ENCODE measurements at places on chromosomes 12 and 14.

- no peak for DNase-seq
These were observed 4.3 kb upstream of the BRMS1L start for GRCh38 chr14:35821564-35822411.

GRCh38 chr12:103810111-103810510 lies 30.9 kb downstream of the NT5DC3 start:
- no peak for DNase-seq

- no peak for DNase-seq
These were observed 13.6 kb upstream of the AMN start for GRCh38 chr14:102908766-102909455.

GRCh38 chr12:88884600-88884999 lies 304.3 kb upstream of the KITLG start:
- DNase-seq, result no peak

GRCh38 chr12:90958347-90958746 lies 3.4 kb upstream of the CCER1 start:
- no peak for DNase-seq

DNA sequence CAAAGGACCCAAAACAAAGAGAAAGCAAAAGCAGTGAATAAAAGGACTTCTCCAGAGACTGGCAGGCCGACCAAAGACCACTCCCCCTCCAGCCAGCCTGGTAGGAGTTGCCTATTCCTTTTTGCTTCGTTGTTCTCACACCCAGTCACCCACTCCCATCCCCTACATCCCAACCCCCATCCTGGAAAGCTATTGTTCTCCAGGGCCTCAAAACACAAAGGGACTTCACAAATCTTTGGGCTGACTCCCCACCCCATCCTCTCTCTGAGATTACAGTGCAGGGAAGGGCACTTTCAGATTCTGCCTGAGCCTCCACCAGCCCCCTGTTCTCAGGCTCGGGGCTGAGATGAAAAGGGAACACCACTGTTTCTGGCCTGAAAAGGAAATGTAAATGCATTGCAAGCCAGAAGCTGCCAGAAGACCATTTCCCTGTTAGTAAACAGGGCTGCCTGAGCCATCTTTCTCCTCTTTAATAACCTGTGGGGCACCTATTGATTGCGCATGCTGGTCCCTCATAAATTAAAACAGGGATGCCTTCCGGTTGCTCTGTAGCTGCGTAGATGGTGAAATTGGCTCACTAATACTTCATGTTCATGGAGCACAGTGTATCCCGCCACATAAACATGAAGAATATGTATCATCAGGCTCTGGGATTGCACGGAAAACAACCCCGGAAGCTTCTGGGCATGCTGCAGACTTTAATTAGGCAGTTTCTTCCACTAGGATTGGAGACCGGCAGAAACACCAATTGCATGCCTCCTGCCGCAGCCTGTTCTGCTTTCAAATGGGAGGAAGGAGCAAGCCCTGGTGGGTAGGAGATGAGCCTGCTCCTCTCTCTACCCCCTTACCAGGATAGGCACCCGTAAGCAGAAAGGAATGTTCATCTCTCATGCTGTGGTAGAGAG lies 130.3 kb upstream of the FUT8 start:
- peak; percentile 67 for DNase-seq

DNA sequence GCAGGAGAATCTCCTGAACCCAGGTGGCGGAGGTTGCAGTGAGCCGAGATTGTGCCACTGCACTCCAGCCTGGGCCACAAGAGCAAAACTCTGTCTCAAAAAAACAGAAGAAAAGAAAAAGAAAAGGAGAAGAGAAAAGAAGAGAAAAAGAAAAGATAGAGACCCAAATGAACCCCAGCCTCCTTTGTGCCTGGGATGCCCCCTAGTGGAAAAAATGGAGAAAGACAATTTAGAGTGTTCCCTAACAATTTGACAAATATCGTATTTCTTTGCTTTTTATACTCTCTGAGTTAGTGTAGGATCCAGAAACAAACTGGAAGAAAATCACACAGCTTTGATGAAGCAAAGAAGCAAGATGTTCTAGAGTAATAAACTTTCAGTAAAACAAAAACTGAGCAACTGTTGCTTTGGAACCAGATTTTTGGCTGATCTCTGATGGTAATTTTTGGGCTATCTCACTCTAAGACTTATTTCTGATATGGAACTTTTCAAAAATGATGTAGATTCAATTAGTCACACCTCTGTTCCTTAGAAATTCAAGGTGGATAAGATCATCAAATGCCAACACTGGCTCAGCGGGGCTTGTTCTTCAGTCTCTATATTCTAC lies 18.6 kb upstream of the PRKAB1 start:
- no peak for DNase-seq

GRCh38 chr12:64252681-64253080 lies 30.6 kb upstream of the KICS2 start:
- no peak for DNase-seq

- DNase-seq, result no peak
These were observed 32.5 kb downstream of the MMP17 start for GRCh38 chr12:131860472-131861260.

GRCh38 chr12:98058838-98059237 lies 456.6 kb upstream of the TMPO start:
- DNase-seq, result no peak

DNA sequence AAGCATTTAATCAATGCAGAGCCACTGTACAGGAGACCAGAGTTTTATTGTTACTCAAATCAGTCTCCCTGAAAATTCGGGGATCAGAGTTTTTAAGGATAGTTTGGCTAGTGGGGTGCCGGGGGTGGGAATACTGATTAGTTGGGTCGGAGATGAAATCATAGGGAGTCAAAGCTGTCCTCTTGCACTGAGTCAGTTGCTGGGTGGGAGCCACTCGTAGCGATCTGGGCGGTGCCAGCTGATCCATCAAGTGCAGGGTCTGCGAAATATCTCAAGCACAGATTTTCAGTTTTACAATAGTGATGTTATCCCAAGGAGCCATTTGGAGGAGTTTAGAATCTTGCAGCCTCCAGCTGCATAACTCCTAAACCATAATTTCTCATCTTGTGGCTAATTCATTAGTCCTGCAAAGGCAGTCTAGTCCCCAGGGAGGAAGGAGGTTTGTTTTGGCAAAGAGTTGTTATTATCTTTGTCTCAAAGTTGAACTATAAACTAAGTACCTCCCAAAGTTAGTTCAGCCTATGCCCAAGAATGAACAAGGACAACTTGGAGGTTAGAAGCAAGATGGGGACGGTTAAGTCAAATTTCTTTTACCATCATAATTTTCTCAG lies 169.4 kb upstream of the PLEKHG7 start:
- DNase-seq, result no peak

- DNase-seq, result no peak
These were observed 134.7 kb upstream of the CRY1 start for GRCh38 chr12:107228076-107228475.

GRCh38 chr12:30201301-30202160 lies 417.8 kb upstream of the TMTC1 start:
- DNase-seq, result no peak

DNA sequence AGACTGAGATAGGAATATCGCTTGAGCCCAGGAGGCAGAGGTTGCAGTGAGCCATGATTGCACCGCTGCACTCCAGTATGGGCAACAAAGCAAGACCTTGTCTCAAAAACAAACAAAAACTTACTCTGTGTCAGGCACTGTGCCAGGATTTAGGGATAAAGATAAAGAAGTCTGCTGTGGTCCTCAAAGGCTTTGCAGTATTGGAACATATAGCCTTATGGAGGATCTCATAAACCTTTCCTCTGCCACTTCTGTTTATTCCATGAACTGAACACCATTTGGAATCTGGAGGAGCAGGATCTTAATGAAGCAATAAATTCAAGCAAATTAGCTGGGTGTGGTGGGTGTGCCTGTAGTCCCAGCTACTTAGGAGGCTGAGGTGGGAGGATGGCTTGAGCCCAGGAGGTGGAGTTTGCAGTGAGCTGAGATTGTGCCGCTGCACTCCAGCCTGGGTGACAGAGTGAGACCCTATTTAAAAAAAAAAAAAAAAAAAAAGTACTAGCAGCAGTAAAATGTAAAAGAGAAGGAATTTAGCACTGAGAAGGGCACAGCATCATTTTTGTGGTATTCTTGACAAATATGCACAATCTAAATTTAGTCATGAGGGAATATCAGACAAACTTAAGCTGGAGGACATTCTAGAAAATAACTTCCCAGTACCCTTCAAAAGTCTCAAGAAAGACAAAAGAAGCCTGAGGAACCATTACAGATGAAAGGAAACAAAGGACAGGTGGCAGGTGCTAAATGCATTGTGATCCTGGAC lies 27.1 kb downstream of the BMAL2 start:
- no peak for DNase-seq

GRCh38 chr12:108046650-108047049 lies 82.4 kb upstream of the WSCD2 start:
- no peak for DNase-seq

DNA sequence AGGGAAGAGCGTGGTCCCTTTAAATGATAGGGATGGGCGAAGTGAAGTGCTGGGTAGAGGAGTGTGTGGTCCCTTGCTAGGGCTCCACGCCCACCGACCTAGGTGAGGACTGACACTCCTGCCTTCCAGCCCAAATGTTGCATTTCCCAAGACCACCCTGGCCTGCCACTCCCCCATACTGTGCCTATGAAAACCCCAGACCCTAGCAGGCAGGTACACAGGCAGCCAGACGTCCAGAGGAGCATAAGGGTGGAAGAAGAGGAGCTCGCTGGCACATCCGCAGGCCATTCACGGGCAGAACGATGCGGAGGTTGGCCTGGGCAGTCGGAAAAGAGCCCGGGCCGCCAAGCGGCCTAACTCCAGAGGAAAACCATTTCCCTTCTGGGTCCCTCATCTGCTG lies 817 bp upstream of the IPO8 start:
- DNase-seq, result no peak

DNA sequence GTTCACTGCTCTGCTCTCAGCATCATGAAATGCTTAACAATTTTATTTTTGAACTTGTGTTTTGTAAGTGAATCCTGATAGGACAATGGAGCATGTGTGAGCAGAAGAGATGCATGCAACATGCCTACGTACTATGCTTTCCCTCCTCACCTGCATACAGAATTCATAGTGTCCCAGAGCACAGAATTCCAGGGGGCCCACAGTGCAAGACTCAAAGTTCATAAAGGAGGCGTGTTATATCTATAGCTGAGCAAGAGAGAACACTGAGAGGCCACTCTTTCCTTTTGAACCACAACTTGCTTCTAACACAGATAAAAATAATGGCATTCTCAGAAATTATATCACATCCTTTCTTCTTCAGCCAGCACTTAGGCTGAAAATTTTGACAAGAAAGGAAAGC lies 28.8 kb downstream of the BHLHE41 start:
- DNase-seq, result no peak

- no peak for DNase-seq
These were observed 157.5 kb downstream of the FLRT2 start for GRCh38 chr14:85687456-85687855.

DNA sequence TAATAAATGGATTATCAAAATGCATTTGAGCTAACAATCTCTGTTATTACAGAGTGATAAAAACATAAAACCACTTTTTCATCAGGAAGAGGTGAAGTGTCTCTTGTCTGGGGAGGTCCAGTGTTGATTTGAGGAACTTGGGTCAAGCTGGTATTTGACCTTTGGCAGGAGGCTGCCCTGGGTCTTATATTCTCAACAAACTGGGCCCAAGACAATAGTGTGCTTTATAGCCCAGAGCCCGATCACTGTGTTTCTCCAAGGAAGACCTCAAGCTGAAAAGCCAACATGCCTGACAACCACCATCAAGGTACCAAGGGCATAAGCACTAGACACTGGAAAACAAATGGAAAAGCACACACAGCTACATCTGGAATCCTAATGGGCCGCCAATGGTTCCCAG lies 137.0 kb downstream of the SLC25A21 start:
- no peak for DNase-seq

DNA sequence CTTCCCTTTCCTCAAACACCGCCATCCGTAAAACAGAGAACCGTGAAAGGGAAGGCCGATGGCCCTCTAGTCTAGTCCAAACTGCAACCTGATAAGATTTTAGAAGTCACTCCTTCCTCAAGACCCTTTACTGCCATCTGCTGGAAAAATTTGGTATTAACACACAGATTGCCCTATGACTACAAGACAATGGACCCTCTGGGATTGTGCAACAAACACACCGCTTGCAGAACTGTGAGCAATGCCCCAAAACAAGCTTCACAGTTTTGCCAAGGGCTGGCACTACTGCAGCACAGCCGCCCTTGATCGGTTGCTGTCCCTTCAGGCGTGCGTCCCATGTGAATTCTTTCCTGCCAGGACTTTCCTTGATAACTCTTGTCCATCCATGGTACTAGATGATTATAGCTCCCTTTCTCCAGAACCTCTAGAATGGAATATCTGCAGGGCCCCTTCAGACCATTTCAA lies 23.1 kb downstream of the LLPH start:
- DNase-seq, result peak; percentile 19

Measured in posterior cingulate gyrus (tissue), 11 donors.